ENCODE measurements at places on chromosomes 6 and 20.

DNA sequence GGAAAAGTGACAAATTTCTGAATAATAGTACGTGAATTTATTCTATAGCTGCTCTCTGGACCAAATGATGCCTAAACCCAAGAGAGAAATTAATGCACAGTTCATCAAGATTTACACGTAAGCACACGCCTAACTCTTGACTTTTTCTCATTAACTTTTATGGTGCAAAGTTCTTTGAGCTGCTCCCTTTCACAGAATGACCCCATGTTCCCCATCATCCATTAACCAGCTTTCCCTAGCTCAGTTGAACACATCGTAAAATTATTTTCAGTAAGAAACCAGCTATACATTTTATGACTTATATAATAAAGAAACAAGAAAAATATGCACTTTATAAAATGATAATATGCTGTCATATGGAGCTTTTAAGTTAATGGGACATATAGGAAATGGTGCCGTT, 54.3 kb downstream of the ID4 start:
- no peak for DNase-seq

DNA sequence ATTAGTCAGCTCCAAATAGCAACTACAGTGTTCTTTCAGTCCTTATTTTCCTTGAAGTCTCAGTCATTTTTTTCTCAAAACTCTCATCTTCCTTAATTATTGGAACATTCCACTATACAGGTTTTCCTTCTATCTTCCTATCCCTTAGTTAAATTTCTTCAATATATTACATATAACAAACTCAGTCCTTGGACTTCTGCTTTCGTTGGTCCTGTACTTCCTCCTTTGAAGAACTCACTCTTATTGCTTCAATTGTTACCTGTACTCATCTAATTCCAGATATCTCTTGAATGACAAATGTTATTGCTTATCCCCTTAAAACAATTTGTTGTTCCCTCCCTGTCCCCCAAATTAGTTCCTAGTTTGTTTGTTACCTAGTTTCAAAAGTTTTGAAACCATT, 67.7 kb upstream of the NOTCH4 start:
- no peak for DNase-seq

GRCh38 chr6:76351275-76351674, 278.8 kb upstream of the IMPG1 start:
- peak; percentile 31 for DNase-seq

GRCh38 chr20:4632876-4633275, 88.8 kb upstream of the PRND start:
- no peak for DNase-seq

GRCh38 chr6:142400495-142400894, 98.7 kb downstream of the ADGRG6 start:
- no peak for DNase-seq

GRCh38 chr6:81984599-81984998, 232.1 kb upstream of the TENT5A start:
- no peak for DNase-seq

- no peak for DNase-seq
These were observed 34.8 kb downstream of the F13A1 start for GRCh38 chr6:6285679-6286078.

- no peak for DNase-seq
These were observed 1.9 kb downstream of the CITED2 start for GRCh38 chr6:139372326-139373153.
